ENCODE measurements at places on chromosomes 7 and 10. TPM values are rescaled to one million over a fixed set of nuclear protein-coding genes. Genes with fewer than 3 reads are reported as not detected.

DNA sequence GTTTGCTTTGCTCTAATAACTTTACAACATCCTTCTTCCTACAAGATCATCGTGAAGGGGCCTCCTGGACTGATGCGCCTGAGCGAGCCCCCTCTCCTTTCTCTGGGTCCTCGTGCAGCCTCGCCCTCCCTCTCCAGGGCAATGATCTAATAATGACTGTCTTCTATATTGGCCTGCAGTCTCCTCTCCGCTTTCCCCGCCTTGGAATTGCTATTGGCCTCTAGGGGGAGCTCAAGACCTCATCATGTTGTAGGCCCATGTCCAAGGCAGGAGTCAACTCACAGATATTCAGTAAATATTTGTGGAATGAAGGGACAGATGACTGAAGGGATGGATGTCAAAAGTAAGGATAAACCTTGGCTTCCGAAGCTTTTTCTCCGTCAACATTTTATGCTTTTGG lies 1180.3 kb downstream of the TYW1 start:
- no peak for DNase-seq

DNA sequence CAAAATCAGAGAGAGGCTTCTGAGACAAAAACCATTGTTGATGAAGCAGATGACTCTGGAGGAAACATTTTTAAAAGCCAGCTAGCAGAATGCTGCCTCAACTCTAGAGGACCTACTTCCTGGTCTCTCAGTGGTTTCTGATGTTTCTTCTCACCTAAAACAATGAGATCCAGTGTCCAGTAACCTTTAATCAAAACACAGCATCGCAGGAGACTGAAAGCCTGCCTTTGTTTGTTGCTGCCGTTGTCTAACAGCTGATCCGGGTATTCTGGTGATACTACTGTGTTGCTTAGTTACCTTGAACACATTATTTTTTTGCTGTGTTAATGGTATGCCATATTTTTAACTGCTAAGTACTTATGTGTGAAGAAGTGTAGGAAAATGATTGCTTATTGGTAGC lies 70.9 kb downstream of the WIPF3 start:
- no peak for DNase-seq

The CHST12 gene
- 28.2 TPM for total RNA-seq

DNA sequence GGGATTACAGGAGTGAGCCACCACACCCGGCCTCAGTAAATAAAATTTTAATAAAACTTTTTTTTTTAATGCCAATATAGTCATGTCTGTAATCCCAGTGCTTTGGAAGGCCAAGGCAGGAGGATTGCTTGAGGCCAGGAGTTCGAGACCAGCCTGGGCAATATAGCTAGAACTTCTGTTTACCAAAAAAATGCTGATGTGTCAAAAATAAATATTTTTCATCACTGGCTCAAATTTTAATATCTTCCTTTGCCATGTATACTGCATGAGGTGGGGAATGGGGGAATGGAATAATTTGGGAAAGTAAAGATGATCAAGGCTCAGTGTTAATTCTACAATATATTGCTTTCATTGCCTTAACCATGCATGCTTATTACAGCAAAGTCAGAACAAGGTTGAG lies 10.7 kb upstream of the RHBDD2 start:
- DNase-seq = no peak

DNA sequence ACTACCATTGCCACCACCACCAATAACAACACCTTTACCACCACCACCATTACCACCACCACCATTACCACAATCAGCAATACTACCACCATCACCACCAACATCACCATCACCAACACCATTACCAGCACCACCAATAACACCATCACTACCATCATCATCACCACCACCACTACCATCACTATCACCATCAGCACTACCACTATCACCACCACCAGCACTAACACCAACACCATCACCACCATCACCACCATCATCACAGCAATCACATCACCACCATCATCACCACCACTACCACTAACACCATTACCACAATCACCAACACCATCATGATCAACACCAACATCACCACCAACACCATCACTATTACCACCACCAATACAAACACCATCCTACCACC lies 249.5 kb downstream of the GRID1 start:
- DNase-seq = no peak

DNA sequence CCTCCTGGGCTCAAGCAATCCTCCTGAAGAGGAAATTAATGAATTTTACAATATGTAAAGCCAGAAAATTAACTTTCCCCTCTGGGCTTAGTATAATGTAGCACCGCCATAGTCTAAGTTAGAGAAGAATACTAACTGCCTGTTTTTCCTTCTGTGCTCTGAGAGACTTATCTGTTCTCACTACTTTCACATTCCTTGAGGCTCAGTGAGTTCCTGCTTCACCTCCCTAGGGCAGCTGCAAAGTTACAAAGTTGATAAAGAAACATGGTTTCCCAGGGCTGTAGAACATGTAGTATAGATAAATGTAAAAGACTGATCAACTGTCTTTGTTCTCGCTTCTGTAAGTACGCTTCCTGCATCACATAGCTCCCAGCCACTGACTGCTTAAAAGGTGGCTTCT lies 16.0 kb upstream of the OLAH start:
- no peak for DNase-seq

- no peak for DNase-seq
Measured at GRCh38 chr7:141712603-141713255, 4.6 kb downstream of the WEE2 start.

The PKD2L1 gene
- not detected for total RNA-seq

DNA sequence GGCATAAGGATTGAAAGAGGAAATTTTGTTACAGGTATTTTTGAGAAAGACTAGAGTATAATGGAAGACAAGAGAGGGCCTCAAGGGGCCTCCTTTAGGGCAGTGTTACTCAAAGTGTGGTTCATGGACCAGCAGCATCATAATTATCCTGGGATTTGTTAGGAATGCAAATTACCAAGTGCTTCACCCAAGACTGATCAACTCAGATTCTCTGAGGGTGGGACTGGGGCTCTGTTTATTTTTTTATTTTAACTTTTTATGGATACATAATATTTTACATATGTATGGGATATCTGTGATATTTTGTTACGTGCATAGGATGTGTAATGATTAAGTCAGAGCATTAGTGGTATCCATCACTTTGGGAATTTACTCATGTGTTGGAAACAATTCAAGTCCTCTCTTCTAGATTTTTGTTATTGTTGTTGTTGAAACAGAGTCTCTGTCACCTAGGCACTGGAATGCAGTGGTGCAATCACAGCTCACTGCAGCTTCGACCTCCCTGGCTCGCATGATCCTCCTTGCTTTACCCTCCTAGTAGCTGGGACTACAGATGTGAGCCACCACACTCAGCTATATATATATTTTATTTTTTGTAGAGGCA lies 2.2 kb upstream of the KCTD7 start:
- DNase-seq = no peak

DNA sequence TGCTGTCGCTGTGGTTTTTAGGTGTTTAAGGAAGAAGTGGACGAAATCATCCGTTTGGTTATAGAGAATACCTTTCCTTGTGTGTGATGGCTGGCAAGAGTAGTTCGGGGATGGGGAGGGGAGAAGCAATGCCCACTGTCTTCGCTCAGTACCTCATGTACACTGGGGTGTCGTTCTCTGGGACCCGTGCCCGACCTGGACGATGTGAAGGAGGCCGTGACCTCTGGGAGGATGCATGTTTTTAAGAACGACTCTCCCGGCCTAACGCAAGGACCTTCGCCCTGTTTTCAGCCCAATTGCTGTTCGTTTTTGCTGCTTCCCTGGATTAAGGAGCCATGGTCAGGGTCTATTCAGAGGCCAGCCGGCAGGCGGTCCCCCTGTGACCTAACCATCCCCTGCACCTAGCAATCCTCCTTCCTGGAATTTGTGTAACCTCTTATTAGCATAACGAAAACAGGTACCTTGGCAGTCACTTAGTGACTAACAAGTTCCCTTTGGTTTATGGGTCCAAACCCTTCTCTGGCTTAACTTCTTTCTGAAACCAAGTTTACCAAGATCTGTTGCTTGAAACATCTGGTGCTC lies 1.3 kb downstream of the NFE2L3 start:
- peak; percentile 54 for DNase-seq

GRCh38 chr10:78806681-78807221 lies 262.0 kb upstream of the ZMIZ1 start:
- DNase-seq = no peak

- DNase-seq = no peak
Measured at GRCh38 chr10:4820804-4821401, 5.1 kb upstream of the AKR1E2 start.

The CYP2C19 gene
- total RNA-seq = 1.3 TPM

DNA sequence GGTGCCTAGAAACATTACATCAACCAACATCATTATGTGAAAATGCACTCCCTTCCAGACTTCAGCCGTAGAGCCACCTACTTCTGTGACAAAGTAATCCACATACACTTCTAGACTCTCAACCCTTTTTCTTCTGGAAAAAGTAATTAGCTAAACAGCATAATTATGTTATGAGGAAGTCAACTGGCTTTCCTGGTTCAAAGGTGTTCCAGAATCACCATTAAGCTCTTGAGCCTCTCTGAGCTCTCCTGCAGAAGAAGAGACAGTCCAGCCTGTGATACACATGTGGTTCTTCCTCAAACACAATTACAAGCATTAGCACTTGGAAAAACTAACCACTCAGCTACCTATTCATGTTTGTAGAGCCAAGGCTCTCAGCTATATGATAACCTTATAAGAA lies 52.5 kb downstream of the TNS3 start:
- DNase-seq = no peak

DNA sequence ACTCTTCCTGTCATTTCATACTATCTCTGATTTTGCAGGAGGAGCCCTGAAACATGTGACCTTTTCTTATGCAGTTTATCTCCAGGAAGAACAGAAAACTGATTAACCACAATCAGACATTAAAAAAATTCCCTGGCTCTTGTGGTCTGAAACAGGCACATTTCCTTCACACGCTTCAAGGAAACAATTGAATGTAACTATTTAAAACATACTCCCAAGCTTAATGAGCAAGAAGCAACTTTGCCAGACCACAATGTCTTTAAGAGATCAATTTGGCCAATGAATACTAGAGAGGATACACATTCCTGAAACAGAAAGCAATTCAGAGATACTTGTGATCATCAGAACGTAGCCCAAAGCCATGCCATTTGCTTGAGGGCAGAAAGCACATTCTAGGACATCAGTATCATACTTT lies 65.8 kb downstream of the PIP4K2A start:
- DNase-seq = no peak

- DNase-seq = no peak
Measured at GRCh38 chr10:126833542-126833941, 71.7 kb upstream of the DOCK1 start.

The GBX1 gene
- not detected for total RNA-seq

The SLC26A4 gene
- not detected for total RNA-seq

The CFAP69 gene
- total RNA-seq = 2.7 TPM

GRCh38 chr10:72563327-72563932 lies 62.4 kb downstream of the MICU1 start:
- no peak for DNase-seq

- no peak for DNase-seq
Measured at GRCh38 chr10:16820421-16820820, 3.2 kb upstream of the RSU1 start.

DNA sequence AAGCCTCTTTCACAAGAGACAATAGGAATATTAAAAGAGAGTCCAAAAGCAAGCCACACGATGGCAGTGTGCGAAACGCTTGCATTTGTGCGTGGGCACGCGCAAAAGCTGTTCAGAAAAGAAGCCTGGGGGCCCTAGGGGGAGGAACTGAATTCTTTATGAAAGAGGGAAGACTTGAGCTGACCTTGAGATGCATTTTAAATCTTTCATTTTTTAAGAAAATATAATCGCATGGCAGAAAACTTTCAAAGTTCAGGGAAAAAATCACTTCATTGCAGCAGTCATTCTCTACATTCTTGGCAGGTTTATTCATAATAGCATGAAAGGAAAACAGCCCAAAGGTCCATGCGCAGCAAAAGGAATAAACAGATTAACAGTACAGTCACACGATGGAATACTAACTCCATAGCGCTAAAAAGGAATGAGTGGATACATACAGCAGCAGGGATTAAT lies 206.5 kb upstream of the PRKCQ start:
- DNase-seq = no peak

GRCh38 chr7:1043552-1044188 lies 676 bp upstream of the GPR146 start:
- DNase-seq = no peak

DNA sequence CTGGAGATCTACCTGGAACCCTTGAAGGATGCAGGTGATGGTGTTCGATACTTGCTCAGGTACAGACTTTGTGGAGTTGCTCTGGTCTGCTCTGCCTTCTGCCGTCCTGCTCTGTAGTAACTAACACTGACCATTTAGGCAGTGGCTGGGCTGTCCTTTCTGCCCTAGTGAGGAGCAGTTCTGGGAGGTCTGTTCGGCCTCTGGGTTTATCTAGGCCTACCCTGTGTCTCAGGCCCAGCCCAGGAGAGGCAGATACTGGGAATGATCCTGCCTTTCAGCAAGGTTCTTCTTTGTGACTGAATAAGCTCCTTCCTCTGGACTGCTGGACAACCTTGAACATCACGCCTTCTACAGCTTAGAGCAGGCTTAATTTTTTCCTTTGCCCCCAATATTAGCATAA lies 1.7 kb downstream of the ZFYVE27 start:
- no peak for DNase-seq

DNA sequence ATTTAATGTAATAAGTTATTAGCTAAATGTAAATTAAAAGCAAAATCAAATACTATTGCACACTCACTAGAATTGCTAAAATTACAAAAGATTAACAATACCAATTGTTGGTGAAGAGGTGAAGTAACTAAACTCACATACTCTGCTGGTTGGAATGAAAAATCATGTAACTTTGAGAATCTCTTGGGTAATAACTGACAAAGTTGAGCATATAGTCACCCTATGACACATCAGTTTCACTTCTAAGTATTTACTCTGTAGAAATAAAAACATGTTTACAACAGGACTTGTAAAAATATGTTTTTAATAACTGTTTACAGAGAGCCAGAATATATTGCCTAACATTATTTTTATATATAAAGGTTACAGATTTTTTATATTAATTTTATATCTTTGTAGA lies 33.6 kb downstream of the CNTNAP2 start:
- no peak for DNase-seq

The ARMC10 gene
- 50.5 TPM for total RNA-seq

- no peak for DNase-seq
Measured at GRCh38 chr10:110268442-110268841, 36.3 kb downstream of the SMNDC1 start.

- DNase-seq = no peak
Measured at GRCh38 chr7:93315896-93316295, 83.7 kb downstream of the VPS50 start.

DNA sequence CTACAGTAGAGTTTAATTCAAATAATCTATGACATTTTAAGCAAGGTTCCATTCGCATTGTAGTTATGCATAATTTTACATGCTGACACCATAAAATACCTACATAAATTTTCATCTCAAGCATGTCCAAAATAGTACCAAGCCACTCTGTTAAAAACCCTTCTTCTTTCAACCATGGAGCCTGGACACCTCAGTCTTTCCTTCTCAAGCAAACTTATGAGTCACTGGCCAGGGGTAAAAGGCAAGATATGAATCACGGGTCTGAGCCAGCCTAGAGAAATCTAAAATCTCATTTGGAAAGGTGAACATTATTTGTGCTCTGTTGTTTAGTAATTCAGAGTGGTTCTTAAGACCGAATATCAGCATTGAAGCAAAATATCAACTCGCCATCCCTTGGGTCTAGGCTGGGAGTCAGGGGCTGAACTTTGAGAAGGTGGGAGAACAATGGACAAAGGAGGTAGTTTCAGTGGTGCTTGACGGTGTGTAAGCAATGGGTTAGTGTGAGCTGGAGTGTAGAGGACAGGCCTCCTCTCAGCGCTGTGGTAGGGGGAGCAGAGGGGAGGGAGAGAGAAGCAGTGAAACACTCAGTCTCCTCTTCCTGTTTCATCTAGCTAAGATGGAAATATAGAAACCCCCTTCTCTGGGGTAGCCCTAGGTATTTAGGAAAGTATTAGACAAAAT lies 19.1 kb upstream of the GPAM start:
- DNase-seq = no peak

The KCNIP2 gene
- total RNA-seq = 1.7 TPM

Data from suprapubic skin (tissue), 4 donors.